ENCODE measurements at places on chromosomes 7 and 10. TPM values are rescaled to one million over a fixed set of nuclear protein-coding genes. Genes with fewer than 3 reads are reported as not detected.

The HOXA6 gene
- not detected for total RNA-seq

DNA sequence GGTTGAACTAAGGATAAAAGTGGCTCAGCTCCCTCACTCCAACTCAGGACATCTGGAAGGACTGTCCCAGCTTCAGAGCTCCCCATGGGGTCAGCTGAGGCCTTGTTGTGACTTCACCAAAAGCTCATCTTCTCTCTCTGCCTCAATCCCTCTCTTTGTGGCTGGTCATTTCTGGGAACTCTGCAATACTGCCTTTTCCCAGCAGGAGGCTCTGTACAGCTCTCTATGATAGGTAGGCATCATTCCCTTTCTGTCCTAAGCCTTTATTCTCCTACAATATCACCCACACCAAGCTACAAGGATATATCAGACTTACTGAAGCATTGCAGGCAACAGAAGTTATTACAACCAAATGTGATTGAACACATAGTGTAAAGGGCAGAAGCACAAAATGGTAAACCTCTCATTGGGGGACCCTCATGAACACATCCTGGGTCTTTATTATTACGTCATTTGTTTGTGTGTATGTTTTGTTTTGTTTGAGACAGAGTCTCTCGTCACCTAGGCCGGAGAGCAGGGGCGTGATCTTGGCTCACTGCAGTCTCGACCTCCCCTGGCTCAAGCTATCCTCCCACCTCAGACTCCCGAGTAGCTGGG is 36.7 kb upstream of the PRPS1L1 start:
- DNase-seq, result peak; percentile 69
- H3K27ac ChIP-seq, result no peak overlapping the region
- no peaks in the 10 kb centered on the region for H3K27me3 ChIP-seq
- H3K36me3 ChIP-seq, result no peaks in the 10 kb centered on the region
- no peak overlapping the region for H3K4me3 ChIP-seq

DNA sequence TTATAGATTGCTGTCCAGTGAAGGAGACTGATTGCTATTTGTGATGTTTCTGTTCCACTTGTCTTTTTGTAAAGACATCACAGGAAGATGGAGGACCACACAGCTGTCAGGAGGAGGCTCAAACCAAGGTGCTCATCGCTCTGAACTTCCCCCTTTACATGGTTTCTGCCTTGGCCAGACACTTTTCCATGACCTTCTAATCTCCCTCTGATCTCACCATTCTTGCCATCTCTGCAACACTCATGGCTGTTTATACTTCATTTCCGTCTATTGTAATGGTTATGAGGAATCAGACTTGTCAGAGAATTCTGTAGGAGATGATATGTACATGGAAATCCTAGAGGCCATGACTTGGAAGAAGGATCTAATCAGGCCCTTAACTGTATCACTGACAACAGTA is 1.7 kb upstream of the TAS2R5 start:
- no peaks in the 10 kb centered on the region for H3K27me3 ChIP-seq
- no peak overlapping the region for H3K27ac ChIP-seq
- no peak overlapping the region for H3K4me3 ChIP-seq
- H3K4me1 ChIP-seq, result no peaks in the 10 kb centered on the region
- no peak for DNase-seq

- no peaks in the 10 kb centered on the region for H3K27me3 ChIP-seq
- no peak overlapping the region for H3K27ac ChIP-seq
Observed at GRCh38 chr10:122733443-122733842, 33.8 kb upstream of the C10orf120 start.

GRCh38 chr7:125592331-125592730 is 662.7 kb upstream of the POT1 start:
- no peak overlapping the region for H3K4me3 ChIP-seq
- no peak overlapping the region for H3K27ac ChIP-seq
- no peaks in the 10 kb centered on the region for H3K4me1 ChIP-seq

GRCh38 chr7:40239755-40240303 is 105.0 kb downstream of the SUGCT start:
- no peaks in the 10 kb centered on the region for H3K4me1 ChIP-seq
- no peak overlapping the region for H3K4me3 ChIP-seq
- no peaks in the 10 kb centered on the region for H3K36me3 ChIP-seq

- no peaks in the 10 kb centered on the region for H3K27me3 ChIP-seq
- H3K27ac ChIP-seq, result no peak overlapping the region
- DNase-seq, result no peak
- H3K4me3 ChIP-seq, result no peak overlapping the region
- H3K36me3 ChIP-seq, result no peaks in the 10 kb centered on the region
Observed at GRCh38 chr10:48450741-48451466, 144.4 kb downstream of the MAPK8 start.

DNA sequence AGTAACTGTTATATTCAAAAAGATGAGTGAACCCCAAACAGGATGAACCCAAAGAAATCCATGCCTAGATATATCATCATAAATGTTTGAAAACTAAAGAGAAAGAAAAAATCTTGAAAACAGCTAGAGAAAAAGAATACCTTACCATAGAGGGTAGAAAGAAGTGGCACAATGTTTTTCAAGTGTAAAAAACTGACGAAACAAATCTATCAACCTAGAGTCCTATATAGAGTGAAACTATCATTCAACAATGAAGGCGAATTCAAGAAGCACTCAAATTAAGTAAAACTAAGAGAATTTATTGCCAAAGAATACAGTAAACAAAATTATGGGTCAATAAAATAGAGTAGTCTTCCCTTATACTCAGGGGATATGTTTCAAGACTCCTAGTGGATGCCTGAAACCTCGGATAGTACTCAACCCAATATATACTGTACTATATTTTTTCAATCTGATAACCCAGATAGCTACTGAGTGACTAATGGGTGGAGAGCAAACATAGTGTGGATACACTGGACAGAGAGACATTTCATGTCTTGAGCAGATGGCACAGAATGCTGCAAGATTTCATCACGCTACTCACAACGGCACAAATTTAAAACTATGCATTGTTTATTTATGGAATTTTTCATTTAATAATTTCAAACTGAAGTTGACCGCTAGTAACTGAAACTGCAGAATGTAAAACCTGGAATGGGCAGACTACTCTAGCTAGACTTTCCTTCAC is 52.6 kb upstream of the TMEM106B start:
- no peaks in the 10 kb centered on the region for H3K27me3 ChIP-seq
- H3K4me3 ChIP-seq, result no peak overlapping the region
- H3K4me1 ChIP-seq, result no peaks in the 10 kb centered on the region
- no peak overlapping the region for H3K27ac ChIP-seq
- H3K36me3 ChIP-seq, result no peaks in the 10 kb centered on the region

- H3K4me1 ChIP-seq, result peaks cover 11% of the 10 kb centered on the region
- H3K4me3 ChIP-seq, result no peak overlapping the region
- H3K27me3 ChIP-seq, result no peaks in the 10 kb centered on the region
- DNase-seq, result no peak
- no peak overlapping the region for H3K27ac ChIP-seq
- no peaks in the 10 kb centered on the region for H3K36me3 ChIP-seq
Observed at GRCh38 chr7:96287559-96287958, 34.3 kb downstream of the SLC25A13 start.
